Activated gamma-delta T cell treated with Interleukin-2 at 50 U/mL for 16 hours (primary cell): ENCODE measurements at places on chromosomes 6 and 20.
A peak's percentile ranks its signal among the peaks of the same experiment; 100 is the strongest.

DNA sequence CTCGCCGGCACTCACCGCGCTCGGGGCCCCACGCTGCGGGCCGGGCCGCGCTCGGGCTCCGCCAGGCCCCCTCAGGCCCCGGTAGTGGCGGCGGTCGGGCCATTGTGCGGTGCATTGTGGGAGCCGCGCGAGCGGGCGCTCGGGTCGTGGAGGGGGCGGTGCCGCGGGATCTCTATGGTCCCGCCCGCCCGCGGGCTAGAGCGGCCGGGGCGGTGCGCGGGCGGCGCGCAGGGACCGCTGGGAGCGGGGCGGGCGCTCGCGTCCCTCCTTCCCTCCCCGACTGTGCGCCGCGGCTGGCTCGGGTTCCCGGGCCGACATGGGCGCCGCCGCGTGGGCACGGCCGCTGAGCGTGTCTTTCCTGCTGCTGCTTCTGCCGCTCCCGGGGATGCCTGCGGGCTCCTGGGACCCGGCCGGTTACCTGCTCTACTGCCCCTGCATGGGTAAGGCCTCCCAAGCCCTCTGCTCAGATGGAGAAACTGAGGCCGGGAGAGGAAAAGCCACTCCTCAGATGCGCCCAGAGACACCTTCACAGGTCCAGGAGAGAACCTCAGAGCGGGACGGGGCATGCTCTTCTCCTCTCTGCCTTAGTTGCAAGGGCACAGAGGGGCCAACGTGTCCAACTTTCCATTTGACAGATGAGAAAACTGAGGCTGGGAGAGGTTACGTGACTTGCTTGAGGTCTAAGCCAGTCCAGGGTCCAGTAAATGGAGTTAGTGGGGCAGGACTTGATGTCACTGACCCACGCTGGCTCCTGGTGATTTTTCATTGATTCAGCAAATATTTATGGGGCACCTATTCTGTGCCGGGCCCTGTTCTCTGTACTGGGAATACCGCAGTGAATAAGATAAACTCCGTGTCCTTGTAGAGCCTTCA, at the start of the genes PLAGL2 and POFUT1:
Gene PLAGL2, minus strand, starts transcription at position 118 of the 873 bp plus-strand sequence. CDS start 5,565 bp downstream, outside the sequence.
Gene POFUT1, plus strand, starts transcription at position 255 of the 873 bp plus-strand sequence. Its CDS starts 62 bp downstream, at position 317.
- peak; percentile 84 for DNase-seq

GRCh38 chr6:156953127-156953478, 175.9 kb downstream of the ARID1B start:
- DNase-seq, result no peak

DNA sequence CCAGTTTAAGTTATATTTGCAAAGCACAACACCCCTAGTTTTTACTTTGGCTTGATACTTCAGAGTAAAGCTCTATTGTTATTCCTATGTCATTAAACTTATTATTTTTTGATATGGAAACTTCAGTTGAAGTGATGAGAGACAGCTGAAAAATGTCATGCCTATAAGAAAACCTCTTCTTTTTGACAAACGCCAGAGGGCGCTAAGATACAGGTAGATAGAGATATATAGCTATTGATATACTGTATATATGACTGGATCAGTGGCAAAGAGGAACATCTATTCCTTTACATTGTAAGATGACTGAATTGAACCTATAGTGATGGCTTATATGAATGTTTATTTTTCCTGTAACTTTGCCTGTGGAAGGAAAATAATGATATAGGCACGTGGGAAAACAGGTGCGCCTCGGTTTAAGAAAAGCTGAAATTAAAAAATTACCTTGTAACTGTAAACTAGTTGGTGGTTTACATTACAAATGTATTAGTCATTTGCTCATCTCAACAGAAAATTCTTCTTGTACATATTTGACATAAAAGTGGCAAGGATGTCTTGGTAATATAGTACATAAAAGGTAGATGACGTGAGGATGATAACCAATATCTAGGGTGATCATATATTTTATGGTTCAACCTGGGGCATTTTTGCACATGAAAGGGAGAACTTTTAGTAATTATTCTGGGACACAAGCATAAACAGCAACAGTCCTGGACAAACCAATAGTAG, 74.1 kb downstream of the LAMA4 start:
- DNase-seq, result peak; percentile 52

DNA sequence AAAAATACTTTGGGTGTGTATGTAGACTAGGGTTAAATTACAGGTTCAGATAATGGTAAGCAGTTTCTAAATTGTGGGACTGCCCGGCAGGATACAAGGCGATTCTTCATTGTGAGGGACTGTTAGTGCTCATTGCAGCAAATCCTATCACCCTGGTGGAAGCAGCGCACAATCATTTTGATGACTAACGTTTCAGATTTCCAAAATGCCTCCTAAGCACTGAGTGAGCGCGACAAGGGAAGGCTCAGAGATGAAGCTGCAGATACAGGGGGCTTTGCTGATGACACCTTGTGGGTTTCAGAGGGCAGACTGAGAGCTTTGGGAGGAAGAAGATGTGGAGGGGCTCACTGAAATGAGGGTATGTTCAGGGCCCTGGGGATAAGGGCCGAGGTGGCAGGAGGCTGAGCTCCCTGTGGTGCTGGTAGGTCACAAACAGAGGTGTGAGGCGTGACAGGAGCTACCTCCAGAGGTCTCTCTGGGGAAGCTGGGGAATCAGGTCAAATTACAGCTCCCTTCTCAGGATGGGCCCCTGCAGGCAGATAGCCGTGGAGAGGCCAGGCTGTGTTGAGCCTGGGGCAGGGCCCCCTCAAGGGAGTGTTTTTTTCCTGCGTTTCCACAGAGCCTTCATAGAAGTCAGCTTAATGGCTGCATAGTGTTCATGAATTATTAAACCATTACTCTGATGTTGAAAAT, 84.5 kb upstream of the FYN start:
- DNase-seq, result no peak

- DNase-seq, result no peak
Measured at GRCh38 chr20:37298190-37298939, 8.9 kb downstream of the MANBAL start.

- DNase-seq, result no peak
Measured at GRCh38 chr20:8764344-8764962, 304.4 kb upstream of the PLCB4 start.

- DNase-seq, result no peak
Measured at GRCh38 chr20:7650086-7650879, 290.0 kb downstream of the HAO1 start.

DNA sequence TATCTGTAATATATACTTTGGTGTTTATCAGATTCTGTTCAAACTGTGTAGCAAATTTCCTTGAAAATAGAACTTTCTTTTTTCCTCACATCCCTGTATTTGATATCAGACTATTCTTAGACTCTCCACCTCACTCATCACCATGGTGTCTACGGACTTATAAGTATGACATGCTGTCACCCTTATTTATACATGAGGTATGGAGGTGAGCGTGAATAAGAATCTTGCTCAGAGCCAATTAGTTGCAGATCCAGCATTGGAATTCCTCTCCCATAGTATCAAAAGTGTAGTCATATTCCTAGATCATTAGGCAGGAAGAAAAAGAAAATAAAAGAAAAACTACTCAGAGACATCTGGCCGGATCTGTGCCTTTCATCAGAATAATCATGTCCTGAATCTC, 43.0 kb downstream of the TPD52L1 start:
- DNase-seq, result no peak

DNA sequence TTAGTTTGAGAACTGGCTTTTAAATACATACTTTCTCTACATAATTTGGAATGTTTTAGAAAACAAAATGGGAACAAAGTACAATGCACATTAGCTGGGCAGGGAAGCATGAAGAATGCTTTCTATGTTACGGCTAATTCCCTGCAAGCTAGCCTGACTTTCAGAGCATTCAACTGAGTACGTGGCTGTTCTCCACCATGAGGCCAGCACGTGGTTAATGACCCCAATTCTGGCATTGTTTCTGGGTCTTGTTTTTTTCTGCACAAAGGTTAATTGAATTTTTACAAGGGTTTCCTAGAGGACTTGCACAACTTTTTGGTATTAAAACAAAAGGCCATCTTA, 208.6 kb upstream of the AGPAT4 start:
- no peak for DNase-seq

GRCh38 chr6:16179970-16180431, 51.1 kb downstream of the MYLIP start:
- DNase-seq, result peak; percentile 42

- DNase-seq, result no peak
Measured at GRCh38 chr6:148296771-148297170, 45.9 kb upstream of the SASH1 start.

- peak; percentile 55 for DNase-seq
Measured at GRCh38 chr6:44268095-44268628, 2.1 kb upstream of the TMEM151B start.

GRCh38 chr20:14550655-14551054, 213.2 kb upstream of the FLRT3 start:
- no peak for DNase-seq

DNA sequence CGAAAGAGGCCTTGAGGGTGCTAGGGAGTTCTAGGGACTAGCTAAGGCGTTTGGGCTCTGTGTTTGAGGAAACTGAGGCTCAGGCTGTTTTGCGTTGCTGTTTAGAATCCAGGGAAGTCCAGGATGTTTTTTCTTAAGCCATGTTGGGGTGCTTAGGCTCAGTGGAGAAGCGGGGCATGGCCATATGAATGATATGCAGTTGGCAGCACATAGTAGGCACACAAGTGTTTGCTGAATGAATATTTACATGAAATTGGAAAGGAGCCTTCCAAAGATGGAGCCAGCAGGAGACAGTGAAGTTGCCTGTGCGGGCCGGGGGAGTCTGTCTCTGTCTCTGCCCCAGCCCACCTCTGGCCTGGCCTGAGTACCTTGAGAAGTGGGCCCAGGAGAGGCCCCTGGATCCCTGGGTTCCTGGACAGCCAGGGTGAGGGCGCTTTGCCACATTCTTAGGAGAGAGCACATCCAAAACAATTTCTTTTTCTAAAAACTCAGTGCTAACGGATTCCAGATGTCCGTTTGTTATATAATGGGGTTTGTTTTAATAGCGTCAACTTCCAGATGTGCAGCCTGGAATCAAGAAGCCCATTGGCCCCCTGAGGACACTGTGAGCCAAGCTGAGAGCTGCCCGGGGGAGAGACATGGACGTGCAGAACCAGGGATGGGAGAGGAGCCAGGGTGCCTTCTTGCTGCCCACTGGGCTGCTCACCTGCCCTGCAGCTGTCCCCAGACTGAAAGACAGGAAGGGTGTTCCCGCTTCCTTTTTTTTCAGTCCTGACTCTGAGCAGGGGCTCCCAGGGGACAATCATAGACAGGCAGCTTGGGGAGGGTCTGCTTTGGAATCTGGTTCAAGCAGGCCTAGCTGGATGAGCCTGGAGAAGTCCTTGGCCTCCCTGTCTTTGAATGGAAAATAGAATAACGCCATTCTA, 20.1 kb upstream of the EMILIN3 start:
- DNase-seq, result no peak

- DNase-seq, result no peak
Measured at GRCh38 chr6:20985821-20986220, 451.6 kb downstream of the CDKAL1 start.

DNA sequence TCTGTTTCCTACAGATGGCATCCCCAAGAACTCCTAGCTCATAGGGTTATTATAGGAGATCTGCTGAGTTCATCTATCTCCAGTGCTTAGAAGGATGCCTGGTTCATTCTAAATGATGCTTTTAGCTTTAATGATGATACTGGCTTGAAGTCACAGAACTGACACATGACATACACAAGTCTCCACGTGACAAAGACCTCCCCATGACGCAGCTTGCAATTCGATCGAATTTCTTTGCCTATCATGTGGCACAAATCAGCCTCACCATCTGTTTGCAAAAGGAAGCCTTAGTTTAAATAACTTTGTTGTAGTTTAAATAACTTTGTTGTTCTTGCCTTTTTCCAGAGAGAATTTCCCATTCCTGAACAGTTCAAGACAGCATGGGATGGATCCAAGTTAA, 44.1 kb upstream of the FAM8A1 start:
- no peak for DNase-seq

DNA sequence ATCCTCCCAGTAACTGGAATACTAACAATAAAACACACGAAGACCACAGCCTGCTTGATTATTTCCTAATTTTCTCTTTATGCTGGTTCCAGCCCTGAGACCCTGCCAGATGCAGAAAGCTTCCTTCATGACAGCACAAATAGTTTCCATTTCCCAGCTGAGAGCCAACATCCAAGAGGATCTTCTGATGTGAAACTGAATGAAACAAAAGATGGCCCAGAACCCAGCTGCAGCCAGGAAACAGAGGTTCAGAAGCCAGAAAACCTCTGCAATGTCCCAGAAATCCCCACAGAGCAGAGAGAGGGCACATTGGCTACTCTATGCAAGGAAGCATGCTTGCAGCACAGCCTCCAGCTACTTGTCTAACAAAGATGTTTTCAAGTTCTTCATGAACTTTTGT, 61.8 kb upstream of the PLEKHG1 start:
- no peak for DNase-seq

DNA sequence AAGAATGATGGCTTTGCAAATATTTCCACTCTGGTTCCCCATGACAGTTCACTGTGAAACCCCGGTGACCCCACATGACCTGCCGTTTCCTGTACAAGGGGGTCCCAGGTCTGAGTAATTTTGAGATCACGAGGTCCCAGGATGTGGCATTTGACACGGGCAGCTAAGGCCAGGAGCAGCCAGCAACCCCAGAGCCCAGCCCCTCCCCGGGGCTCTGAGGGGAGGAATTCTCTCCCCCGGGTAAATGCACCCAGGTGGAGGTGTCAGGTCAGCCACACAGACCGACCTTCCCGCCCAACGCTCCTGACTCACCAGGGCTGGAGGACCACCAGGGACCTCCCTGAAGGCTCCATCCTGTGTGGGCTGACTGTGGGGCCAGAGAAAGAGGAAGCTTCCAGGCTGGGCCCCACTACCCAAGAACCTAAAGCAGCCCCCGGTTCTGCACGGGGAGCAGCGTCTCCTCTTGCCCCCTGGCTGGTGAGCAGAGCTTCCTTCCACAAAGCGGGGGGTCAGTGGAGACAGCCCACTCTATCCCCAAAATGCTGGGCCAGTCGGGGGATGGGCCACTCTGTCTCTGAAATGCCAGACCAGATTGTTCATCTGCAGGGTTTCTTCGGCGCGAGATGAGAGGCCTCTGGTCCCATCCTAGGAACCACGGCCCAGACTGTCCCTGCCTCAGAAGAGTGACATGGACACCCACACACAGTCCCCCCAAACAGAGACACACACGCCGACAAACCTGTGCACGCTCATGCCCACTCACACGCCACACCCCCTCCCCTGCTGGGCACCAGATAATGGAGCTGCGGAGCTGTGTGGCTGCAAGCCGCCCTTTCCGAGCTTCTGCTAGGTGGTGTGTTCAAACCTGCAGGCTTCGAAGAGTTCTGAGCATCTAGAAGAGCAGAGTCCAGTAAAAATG, 23.4 kb upstream of the SLCO4A1 start:
- peak; percentile 35 for DNase-seq

- DNase-seq, result no peak
Measured at GRCh38 chr20:40960101-40960500, 68.5 kb upstream of the TOP1 start.

- DNase-seq, result no peak
Measured at GRCh38 chr6:49923826-49924225, 40.1 kb downstream of the DEFB114 start.
